ENCODE measurements at places on chromosomes 3 and 15.

GRCh38 chr3:126517291-126517951, at the start of gene UROC1:
Gene UROC1 (minus strand): TSS chr3:126517773. CDS start chr3:126517719, 54 bp downstream.
- no peak for DNase-seq

- DNase-seq = no peak
These were observed 326.3 kb upstream of the ICE2 start for GRCh38 chr15:60804986-60805949.

DNA sequence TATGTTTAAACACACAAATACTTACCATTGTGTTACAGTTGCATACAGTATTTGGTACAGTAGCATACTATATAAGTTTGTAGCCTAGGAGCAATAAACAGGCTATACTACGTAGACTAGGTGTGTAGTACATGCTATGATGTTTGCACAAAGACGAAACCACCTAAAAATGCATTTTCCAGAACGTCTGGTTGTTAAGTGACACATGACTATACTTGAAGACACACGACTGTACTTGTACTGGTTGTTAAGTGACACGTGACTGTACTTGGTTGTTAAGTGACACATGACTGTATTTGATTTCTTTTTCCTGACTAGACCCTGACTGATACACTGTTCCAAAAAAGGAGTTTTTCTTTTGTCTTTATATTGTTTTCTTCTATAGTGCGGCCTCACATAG, 34.1 kb downstream of the RAB8B start:
- no peak for DNase-seq

DNA sequence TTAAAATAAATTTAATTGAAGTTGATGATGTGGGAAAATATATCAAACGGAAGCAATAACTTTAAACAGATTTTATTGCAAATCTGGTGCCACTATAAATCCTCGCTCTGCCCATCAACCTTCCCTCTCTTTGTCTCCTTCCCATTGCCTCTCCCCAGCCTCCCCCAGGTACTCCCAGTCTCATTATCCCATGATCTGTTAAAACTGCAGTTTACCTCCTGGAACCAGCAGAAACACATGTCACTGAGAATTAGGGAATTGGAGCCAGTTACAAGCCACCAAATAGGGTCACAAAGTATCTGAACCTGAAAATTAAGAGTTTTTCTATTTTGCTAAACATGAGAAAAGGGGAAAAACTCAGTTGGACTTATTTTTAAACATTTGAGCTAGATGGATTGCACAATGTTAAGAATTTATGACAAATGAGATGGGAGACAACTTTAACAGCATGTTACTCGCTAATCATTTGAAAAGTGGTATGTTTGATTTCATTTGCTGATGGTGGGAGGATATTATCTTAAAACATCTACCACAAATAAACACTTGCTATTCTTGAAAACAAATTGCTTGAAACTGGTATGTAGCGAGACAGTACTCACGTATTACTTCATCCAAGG, 2.4 kb downstream of the PLCH1 start:
- DNase-seq = no peak

- peak; percentile 28 for DNase-seq
These were observed 5.7 kb downstream of the FILIP1L start for GRCh38 chr3:100108464-100109079.

DNA sequence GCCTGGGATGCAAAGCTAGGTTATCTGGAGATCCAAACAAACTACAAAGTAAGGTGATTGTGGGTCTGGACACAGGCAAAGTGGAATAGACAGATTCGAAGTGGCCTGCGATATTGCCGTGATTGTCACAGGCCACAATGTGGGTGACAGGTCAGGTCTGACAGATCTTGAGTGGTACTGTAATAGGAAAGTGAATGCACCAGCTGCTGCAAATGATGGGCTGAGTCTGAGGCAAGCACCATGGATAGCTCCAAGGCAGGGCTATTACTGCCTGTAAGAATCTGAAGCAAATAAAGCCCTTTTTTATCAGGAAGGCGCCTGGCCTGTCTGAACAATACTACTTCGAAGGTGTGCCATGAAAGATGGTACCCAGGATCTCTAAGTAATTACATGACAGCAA, 10.0 kb downstream of the ARMC8 start:
- DNase-seq = peak; percentile 84

DNA sequence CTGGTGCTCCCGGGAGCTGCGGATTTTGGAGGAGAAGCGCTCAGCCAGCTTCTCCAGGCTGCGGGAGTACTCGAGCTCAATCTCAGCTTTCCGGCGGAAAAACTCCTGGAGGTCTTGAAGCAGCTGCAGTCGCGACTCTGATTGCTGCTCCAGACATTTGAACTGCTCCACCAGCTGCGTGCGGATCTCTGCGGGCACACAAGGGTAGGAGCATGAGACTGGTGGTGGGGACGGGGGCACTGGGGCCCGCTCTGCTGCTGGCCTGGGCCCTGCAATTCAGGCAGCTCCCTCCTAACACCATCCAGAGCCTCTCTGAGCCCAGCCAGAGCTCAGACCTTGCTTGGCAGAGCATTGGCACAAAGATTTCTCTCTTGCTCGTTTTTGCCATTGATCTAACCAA, 124.7 kb downstream of the SRGAP3 start:
- no peak for DNase-seq

- peak; percentile 81 for DNase-seq
These were observed 129.5 kb downstream of the THRB start for GRCh38 chr3:24365168-24365567.

- no peak for DNase-seq
These were observed 23.6 kb downstream of the RASGRP1 start for GRCh38 chr15:38541026-38541425.

GRCh38 chr3:168249205-168249549, 153.5 kb upstream of the GOLIM4 start:
- peak; percentile 44 for DNase-seq

GRCh38 chr15:50162969-50163718, 18.9 kb upstream of the SLC27A2 start:
- no peak for DNase-seq

GRCh38 chr3:170753421-170754310, 116.3 kb downstream of the RPL22L1 start:
- no peak for DNase-seq

DNA sequence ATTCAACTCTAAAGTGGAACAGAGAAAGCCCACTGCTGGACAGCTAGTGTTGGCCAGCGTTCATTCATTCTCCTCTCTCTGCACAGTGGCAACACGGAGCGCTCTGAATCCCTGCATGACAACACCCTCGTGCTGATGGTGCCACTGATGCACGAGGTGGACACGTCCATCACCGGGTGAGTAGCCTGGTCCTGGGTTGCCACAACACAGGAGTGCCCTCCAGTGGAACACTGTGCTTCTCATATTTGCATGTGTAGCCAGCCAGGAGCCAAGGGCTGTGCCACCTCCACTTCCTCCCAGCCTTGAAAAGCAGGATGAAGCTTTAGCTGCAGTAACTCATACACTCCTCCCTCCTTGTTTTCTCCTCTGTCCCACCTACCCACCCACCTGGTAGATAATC, 120.0 kb upstream of the CTDSPL start:
- DNase-seq = peak; percentile 59

DNA sequence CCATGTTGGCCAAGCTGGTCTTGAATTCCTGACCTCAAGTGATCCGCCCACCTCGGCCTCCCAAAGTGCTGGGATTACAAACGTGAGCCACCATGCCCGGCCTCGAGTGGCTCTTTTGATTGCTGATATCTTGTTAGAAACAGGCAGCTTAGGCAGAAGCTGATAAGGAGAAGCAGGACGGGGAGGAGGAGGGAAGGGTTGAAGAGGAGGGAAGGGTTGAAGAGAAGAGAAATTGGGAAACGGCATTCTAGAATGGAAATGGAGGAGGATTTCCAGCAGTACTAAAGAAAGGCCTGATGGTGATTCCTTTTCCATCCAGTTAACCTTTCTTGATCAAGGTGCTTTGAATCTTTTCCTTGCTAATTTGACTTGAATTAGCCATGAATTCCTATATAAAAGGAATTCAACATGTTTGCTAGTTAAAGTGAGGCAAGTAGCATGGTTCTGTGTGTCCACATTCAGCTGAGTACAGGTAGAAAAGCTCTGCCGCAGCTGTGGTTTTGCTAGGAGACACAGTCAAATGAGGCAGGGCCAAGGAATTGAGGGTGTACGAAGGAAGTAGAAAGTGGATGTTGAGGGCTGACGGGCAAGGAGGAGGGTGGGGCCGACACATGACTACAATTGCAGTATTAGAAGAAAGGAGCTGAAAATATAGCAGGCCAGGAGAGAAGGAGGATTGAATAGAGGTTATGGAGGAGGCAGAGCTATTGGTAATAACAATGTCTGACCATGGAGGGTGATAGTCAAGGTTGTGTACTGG, 27.2 kb upstream of the ATP1B3 start:
- peak; percentile 92 for DNase-seq

DNA sequence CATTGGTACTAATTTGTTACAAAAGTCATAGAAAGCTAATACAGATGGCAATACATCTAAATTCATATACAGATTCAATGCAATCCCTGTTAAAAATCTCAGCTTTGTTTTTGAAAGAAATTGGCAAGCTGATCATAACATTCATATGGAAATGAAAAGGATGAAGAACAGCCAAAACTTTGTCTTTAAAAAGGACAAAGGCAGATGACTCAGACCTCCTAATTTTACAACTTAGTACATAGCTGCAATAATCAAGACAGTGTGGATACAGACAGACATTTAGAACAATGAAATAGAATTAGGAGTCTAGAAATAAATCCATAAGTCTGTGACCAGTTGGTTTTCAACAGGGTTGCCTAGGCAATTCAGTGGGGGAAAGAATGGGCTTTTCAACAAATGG, 63.3 kb downstream of the AQP9 start:
- no peak for DNase-seq

DNA sequence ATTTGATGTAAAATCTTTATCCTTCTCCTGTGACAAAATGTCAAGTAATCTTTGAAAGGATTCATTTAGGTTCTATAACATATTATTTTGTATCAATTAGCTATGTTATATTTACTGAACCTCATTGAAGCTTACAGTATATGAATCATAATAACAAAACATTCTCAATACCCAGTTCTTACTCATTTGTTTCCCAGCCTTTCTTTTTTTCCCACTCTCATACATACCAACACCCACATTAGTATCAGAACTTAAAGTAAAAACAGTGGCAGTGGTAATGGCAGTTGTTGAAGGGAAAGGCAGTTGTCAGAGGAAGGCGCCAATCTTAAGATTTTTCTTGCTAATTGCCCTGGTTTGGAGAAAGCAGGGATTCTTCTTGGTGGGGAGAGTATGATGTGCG, 33.2 kb upstream of the TRPC1 start:
- DNase-seq = no peak

DNA sequence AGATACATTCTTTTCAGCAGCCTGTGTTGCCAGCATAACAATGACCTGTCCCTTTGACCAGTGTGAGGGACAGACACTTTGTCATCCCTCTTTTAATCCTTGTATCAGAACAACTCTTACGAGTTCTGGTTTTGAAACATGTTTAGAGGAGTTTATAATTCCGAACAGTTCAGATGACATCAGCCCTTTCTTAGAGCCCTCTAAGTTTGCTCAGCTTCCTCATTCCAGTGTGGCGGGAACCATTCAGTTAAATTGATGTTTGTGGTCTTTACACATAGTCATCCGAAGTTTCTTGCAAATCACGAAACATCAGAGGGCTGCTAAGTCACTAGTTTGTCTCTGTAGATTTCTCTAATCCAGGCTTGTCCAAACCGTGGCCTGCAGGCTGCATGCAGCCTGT, 102.5 kb downstream of the AKAP13 start:
- DNase-seq = peak; percentile 80

GRCh38 chr3:164465172-164465571, 613.1 kb downstream of the SI start:
- no peak for DNase-seq

DNA sequence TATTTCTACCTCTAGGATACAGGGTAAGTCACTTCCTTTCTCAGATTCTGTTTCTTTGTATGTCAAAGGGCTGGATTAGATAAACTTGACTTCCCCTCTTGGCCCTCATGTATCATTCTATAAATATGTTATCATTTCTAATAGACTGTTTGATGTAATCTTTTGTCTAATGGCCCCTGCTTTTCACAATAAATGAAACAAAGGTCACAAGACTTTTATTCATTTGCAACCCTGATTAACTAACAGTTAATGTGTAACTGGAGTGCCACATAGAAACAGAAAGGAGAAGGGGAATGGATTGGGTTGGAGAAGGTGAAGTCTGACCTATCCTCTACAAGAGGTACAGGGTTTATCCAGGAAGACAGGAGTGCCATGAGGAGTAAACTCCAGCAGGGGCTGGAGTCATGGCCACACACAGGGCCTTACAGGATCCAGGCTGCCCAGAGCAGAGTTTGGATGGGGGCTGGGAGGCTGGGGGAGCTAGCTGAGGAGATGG, 8.0 kb upstream of the B3GNT5 start:
- peak; percentile 29 for DNase-seq

GRCh38 chr3:14634763-14635400, 16.7 kb upstream of the CCDC174 start:
- DNase-seq = no peak

Data from hematopoietic multipotent progenitor cell treated with erythropoietin and hydrocortisone succinate and interleukin-3 and kit ligand, for 4 days (in vitro differentiated cells).